Effector CD4-positive, alpha-beta T cell (primary cell): ENCODE measurements at places on chromosomes 3 and 15.

DNA sequence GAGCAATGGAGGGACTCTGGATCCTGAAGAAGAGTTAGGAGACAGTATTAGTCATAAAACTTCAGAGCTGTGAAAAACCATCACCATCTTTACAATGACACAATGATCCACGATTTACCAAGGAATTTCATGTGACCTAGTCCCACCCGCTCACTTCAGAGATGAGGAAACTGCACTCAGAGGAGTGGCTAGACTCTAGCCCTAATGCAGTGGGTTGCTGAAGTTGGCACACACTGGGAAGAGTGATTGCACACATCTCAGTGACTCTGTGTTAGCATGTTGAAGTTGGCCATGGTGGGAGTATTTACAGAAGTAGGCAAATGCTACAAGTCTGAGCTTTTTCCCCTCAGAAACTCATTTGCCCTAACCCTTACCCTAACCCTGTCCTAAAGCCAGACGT is 35.2 kb upstream of the SPATA12 start:
- no peak for DNase-seq

- DNase-seq, result no peak
Observed at GRCh38 chr3:123072152-123072551, 5.3 kb downstream of the PDIA5 start.

GRCh38 chr3:99843590-99844258 is 26.1 kb downstream of the CMSS1 start:
- DNase-seq, result no peak

DNA sequence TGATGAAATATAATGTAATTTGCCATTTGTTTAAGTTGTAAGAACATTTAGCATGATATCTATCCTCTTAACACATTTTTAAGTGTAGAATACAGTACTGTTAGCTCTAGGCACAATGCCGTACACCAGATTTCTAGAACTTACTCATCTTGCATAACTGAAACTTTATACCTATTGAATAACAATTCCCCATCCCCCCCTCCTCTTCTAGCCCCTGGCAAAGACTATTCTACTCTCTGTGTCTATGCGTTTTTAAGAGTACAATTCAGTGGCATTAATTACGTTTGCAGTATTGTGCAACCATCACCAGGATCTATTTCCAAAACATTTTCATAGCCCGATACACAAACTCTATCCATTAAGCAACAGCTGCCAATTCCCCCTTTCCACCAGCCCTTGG is 261.7 kb downstream of the PLOD2 start:
- DNase-seq, result no peak

GRCh38 chr3:120640231-120640630 is 41.8 kb downstream of the HGD start:
- DNase-seq, result no peak

GRCh38 chr3:184620475-184621119 is 59.0 kb downstream of the EPHB3 start:
- no peak for DNase-seq

GRCh38 chr3:28907616-28908015 is 373.3 kb upstream of the RBMS3 start:
- no peak for DNase-seq

- DNase-seq, result no peak
Observed at GRCh38 chr3:24177201-24177600, 232.1 kb downstream of the NR1D2 start.

GRCh38 chr3:196735751-196736150 is 3.9 kb upstream of the PAK2 start:
- no peak for DNase-seq

GRCh38 chr15:57444877-57445513 is 68.7 kb downstream of the CGNL1 start:
- no peak for DNase-seq

- DNase-seq, result no peak
Observed at GRCh38 chr3:33980252-33980651, 181.8 kb downstream of the PDCD6IP start.

- DNase-seq, result no peak
Observed at GRCh38 chr3:45965253-45965652, 22.0 kb downstream of the CXCR6 start.

GRCh38 chr3:48678056-48678455 is 7.7 kb downstream of the NCKIPSD start:
- no peak for DNase-seq

GRCh38 chr3:4021162-4021561 is 221.9 kb downstream of the LRRN1 start:
- no peak for DNase-seq

GRCh38 chr15:81575436-81576123 is 201.6 kb upstream of the TMC3 start:
- no peak for DNase-seq

GRCh38 chr3:101806491-101806890 is 27.5 kb downstream of the NXPE3 start:
- no peak for DNase-seq

DNA sequence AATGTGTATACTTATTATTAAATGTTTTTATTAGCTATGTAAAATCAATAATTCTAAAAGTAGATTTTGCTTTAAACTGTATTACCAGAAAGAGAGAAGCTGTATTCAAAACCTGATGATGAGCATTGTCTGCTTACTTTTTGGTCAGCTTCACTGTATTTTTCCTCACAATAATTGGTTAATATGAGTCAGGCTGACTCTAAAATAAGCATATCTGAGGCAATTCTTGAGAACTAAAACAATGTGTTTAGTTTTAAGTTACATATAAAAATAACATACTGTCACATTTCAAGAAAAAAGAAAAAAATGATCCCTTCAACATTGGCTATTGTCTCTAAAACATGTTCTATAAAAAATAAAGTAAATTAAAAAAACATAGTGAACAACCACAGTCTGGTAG is 66.1 kb downstream of the EPHA3 start:
- DNase-seq, result no peak

DNA sequence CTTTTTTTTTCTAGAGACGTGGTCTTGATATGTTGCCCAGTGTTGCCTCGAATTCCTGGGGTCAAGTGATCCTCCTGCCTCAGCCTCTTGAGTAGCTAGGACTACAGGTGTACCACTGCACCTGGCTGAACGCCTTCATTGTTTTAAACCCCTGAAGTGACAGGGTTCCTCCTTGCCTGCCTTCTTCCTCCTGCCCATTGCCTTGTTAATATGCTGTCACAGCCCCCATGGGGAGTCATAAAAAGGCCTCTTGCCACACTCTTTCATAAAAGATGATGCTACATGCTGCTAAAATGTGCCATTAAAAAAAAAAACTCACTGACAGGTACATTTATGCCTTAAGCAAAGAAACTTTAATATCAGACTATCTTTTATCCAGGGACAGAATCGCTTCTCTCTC is 116.8 kb upstream of the SKOR1 start:
- no peak for DNase-seq

- DNase-seq, result no peak
Observed at GRCh38 chr3:33982269-33982798, 183.9 kb downstream of the PDCD6IP start.

DNA sequence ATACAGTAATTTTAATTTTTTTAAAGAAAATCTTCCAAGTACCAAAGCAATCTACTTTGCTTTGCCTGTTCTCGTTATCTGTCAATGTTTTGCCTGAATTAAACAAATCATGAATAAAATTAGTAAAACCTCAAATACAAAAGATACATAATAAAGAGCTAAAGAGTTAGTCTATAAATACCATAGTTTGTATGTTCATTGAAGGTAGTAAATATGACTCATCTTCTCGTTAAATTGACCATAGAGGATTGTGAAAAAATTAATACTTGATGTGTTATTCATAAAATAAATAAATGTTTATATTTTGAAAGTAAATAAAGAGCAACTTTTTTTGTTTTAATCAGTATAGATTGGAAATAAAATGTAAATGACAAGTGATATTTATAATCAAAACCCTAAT is 246.5 kb upstream of the PLSCR5 start:
- DNase-seq, result no peak

DNA sequence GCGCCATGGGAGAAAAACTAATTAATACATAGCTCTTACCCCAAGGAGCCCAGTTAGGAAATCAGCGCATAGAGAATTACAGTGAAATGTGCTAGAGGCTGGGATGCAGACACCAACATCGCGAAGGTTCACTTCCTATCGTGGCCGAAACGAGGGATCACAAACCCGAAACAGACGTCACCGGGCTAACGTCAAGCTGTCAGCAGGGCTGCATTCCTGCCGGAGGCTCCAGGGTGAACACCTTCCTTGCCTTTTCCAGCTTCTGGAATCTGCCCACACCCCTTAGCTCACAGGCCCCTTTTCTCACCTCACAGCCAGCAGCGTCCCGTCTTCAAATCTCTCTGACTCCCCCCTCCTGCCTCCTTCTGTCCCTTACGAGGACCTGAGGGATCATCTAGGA is 13.0 kb downstream of the GP5 start:
- no peak for DNase-seq

GRCh38 chr15:70257573-70258248 is 160.0 kb upstream of the TLE3 start:
- DNase-seq, result no peak

- DNase-seq, result peak; percentile 94
Observed at GRCh38 chr3:143001369-143002082, at the start of gene U2SURP. Gene U2SURP, plus strand, starts transcription at chr3:143001570. Its CDS starts 59 bp downstream, at chr3:143001629.

DNA sequence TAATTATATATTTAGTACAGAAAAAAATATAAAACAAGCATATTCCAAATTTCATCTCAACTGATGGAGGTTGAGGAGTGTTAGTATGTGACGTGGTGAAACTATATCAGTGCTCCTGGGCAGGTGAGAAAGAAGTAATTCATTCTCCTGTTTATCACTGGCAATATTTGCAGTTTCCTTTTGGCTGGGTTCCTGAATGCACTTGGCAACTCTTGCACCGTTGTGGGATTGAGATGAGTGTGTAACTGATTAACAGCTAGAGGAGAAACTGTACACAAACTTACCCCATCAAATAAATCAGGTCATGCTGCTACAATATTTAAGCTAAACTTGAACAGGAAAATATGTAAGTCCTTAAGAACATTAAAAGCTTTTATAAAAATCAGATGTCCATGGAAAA is 2.1 kb upstream of the ATP13A4 start:
- DNase-seq, result no peak

- DNase-seq, result no peak
Observed at GRCh38 chr3:141763088-141763750, at the start of gene GRK7. Gene GRK7, plus strand, starts transcription at chr3:141763408. Its CDS starts 14,877 bp downstream, at chr3:141778285.

DNA sequence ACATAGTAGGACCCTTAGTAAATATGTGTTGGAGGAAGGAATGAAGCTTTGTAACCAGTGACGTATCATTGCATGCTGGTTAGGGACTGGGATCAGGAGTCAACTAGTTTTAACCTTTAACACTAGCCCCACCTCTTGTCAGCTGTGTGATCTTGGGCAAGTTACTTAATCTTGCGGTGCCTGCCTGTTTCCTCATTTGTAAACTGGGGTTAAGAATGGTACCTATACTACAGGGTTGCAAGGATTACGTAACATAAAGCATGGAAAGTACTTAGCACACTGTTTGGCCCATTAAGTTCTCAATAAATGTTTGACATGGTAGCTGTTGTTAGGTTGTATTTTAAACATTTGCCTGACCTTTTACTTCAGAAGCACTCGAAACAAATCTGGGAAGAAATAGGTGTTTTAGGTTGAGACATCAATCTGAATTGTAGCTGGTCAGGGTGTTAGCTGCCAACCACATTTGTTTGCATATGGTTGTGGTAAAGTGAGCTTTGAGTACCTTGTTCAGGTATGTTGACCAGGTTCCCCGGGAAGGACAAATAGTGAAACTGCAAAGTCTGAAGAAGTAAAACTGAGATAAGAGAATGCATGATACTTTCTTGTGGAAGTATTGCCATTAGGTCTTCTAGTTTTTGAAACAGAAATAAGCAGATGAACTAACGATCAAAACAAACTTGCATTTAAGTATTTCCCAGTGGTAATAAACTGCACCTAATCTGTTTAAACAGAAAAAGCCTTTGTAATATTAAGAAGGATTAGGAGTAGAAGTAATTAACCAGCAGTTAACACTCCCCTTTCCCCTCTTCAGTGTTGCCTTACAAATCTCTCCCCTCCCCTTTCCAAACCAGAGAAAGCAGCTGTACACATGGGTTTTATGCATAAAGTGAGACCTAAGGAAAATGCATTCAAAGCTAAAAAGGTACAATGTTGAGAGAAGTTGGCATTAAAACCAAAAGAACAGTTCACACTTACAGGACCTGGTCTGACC is 25.8 kb upstream of the SCAANT1 start:
- DNase-seq, result no peak

DNA sequence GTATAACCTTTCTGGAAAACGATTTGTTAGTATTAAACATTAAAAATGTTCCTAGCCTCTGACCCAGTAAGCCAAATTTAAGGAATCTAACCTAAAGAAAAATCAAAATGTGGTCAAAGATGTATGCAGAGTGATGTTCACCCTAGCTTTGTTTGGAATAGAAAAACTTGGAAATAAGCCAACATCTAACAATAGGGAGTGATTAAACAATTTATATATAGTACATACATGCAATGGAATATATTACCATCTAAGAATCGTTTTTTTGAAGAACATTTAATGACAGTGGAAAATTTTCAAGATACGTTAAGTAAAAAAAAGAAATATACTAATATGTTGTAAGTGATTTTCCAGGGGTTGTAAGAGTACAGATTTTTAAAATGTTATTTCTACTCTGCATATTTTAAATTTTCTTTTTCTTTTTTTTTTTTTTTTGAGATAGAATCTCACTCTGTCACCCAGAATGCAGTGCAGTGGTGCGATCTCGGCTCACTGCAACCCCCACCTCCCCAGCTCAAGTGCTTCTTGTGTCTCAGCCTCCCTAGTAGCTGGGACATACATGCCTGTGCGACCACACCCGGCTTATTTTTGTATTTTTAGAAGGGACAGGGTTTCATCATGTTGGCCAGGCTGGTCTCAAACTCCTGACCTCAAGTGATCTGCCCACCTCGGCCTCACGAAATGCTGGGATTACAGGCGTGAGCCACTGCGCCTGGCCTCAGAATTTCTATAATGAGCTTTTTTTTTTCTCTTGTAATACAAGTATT is 54.9 kb downstream of the ANP32A start:
- no peak for DNase-seq

- no peak for DNase-seq
Observed at GRCh38 chr3:11288021-11288491, 15.9 kb downstream of the ATG7 start.

- peak; percentile 28 for DNase-seq
Observed at GRCh38 chr3:155870945-155871745, 695 bp downstream of the GMPS start.

GRCh38 chr3:8170971-8171508 is 330.6 kb upstream of the LMCD1 start:
- no peak for DNase-seq

DNA sequence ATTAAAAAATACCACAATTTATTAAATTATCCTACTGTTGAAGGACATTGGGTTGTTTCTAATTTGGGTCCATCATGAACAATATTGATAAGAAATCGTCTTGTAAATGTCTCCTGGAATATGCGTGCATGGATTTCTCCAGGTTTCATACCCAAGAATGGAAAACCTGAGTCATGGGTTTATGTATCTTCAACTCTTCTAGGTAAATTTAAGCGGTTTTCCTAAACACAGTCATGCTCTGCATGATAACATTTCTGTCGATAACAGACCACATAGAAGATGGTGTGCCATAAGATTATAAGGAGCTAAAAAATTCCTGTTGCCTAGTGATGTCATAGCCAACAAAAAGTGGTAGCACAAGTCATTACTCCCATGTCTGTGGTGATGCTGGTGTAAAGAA is 39.9 kb upstream of the SCN5A start:
- DNase-seq, result no peak

GRCh38 chr15:58839485-58839884 is 68.4 kb downstream of the MINDY2 start:
- DNase-seq, result no peak

GRCh38 chr3:33417066-33417673 is 23.0 kb downstream of the UBP1 start:
- no peak for DNase-seq
